ENCODE measurements at places on chromosomes 5 and 9. TPM values are rescaled to one million over a fixed set of nuclear protein-coding genes. Genes with fewer than 3 reads are reported as not detected.

Gene AGXT2
- not detected for total RNA-seq

Gene TICAM2
- total RNA-seq, result 1.1 TPM

Gene SEMA6A
- 1.1 TPM for total RNA-seq

Gene PRRT1B
- not detected for total RNA-seq

Gene FAM81B
- total RNA-seq, result not detected

Gene SLC4A9
- not detected for total RNA-seq

Gene SPINK13
- total RNA-seq, result not detected

Gene GLRX
- 146 TPM for total RNA-seq

Gene GABRA1
- total RNA-seq, result not detected

Gene CXXC5
- 61.1 TPM for total RNA-seq

Gene TAF11L7
- total RNA-seq, result not detected

Gene TCERG1
- total RNA-seq, result 41.4 TPM

Gene EXOSC2
- total RNA-seq, result 47.8 TPM

Gene JAKMIP2
- total RNA-seq, result 0.22 TPM

Gene CKMT2
- total RNA-seq, result 0.29 TPM

Gene TAF11L5
- total RNA-seq, result not detected

Gene GFPT2
- 169 TPM for total RNA-seq

Gene CCDC127
- 3.9 TPM for total RNA-seq

Gene CXCL14
- total RNA-seq, result 0.14 TPM

Gene CCL21
- not detected for total RNA-seq

Gene ANKRD55
- 0.44 TPM for total RNA-seq

Gene GPR150
- total RNA-seq, result under 0.01 TPM

Gene TDRD7
- 9.7 TPM for total RNA-seq

Gene TAF1L
- under 0.01 TPM for total RNA-seq

Gene ACER2
- total RNA-seq, result 3.3 TPM
